Stomach (tissue), 19 donors: ENCODE measurements at places on chromosomes 6 and 20.
A peak's percentile ranks its signal among the peaks of the same experiment; 100 is the strongest.

DNA sequence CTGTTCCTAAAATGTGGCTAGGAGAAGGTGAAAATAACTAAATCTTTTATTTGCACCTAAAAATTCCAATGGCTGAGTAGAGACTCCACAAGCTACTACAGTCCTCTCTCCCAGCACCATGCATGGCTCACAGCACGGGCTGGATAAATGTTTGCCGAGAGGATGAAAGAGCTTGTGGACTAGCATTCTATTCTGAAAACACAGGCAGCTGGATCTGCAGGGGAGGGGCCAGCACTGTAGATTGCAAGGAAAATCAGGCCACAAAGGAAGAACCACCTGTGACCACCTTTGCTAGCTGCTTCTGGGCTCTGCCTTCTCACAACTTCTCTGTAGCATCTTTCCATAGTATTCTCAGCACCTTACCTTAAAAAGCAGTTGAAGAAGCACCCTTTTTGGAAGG lies 46.6 kb downstream of the CLIC5 start:
- DNase-seq = no peak

DNA sequence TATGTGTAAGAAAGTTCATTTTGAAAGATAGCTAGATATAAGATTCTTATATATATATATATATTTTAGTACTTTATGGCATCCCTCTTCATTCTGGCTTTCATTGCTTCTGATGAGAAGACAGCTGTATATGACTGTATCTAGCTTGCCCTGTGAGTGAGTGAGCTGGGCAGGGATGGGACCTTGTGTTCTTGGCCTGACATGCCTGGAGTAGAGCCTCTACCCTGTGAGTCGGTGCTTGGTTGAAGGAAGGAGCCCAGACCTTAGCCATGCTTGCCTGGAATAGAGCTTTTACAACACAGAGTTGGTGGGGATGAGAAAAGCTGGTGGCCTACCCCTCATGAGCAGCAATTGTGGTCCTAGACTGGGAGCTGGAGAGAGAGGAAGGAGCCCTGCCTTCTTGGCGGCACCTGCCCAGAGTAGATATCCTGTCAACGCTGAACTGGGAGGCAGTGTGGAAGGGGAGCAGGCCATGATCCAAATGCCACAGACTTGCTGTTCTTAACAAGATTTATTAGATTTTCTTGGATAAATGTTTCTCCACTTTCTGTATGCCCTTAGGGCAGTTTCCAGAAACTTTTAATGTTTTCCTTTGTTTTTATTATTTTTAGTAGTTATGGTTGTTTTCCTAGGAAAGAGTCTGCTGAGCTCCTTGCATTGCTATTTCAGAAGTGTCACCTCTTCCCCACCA lies 31.6 kb downstream of the FIG4 start:
- DNase-seq = no peak

GRCh38 chr6:35282472-35282871 lies 15.1 kb upstream of the DEF6 start:
- no peak for DNase-seq

DNA sequence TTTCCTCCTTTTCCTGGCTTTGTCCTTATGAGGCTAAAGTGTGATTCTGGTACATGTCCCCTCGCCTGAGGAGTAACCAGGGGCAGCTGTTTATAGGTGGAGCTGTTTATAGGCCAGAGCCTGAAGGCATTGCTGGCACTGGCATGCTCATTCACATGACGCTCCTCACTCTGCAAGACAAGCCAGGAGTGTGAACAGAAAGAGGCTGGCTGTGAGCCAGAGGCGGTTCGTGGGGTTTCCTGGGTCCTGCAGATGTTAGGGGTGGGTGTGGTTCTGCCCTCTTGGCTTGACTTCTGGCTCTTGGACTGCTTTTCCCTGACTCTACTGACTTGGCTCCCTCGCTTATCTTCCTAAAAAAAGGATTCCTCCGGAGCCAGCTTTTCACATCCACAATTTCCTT lies 12.8 kb upstream of the MDFI start:
- peak; percentile 55 for DNase-seq

GRCh38 chr20:16803965-16804792 lies 56.0 kb downstream of the OTOR start:
- DNase-seq = peak; percentile 54

- no peak for DNase-seq
These were observed 80.0 kb downstream of the CBFA2T2 start for GRCh38 chr20:33569802-33570391.
